ENCODE measurements at places on chromosomes 1 and 21. TPM values are rescaled to one million over a fixed set of nuclear protein-coding genes. Genes with fewer than 3 reads are reported as not detected.

RGS2 gene
- total RNA-seq: 188 TPM

PODN gene
- total RNA-seq: 7.6 TPM

CLIC6 gene
- 0.13 TPM for total RNA-seq

ACTL8 gene
- total RNA-seq: not detected

CAPN8 gene
- total RNA-seq: not detected

LIN28A gene
- not detected for total RNA-seq

RAB42 gene
- total RNA-seq: 1.7 TPM

C1orf210 gene
- total RNA-seq: not detected

SERTAD4 gene
- 3.4 TPM for total RNA-seq

RHD gene
- not detected for total RNA-seq

C1orf185 gene
- not detected for total RNA-seq

TMEM54 gene
- 20.3 TPM for total RNA-seq

PEAR1 gene
- total RNA-seq: 15.9 TPM

RPRD2 gene
- total RNA-seq: 6.6 TPM

C1orf116 gene
- under 0.01 TPM for total RNA-seq

KPNA6 gene
- 29.6 TPM for total RNA-seq

SCAMP3 gene
- total RNA-seq: 58.7 TPM

SPAG17 gene
- not detected for total RNA-seq

CNN3 gene
- 622 TPM for total RNA-seq

IQCC gene
- total RNA-seq: 2.5 TPM

STRIP1 gene
- total RNA-seq: 47.1 TPM

NCF2 gene
- under 0.01 TPM for total RNA-seq

RHEX gene
- not detected for total RNA-seq

ASPM gene
- total RNA-seq: 32.5 TPM

B3GALT2 gene
- 0.25 TPM for total RNA-seq

CELA2B gene
- not detected for total RNA-seq

KCNE2 gene
- total RNA-seq: not detected

PLPP3 gene
- 367 TPM for total RNA-seq

S100A8 gene
- not detected for total RNA-seq

NME7 gene
- total RNA-seq: 17.4 TPM

STIL gene
- total RNA-seq: 8.1 TPM

CRNN gene
- not detected for total RNA-seq

LORICRIN gene
- total RNA-seq: not detected

RYR2 gene
- not detected for total RNA-seq

CHIA gene
- not detected for total RNA-seq

FOXD3 gene
- not detected for total RNA-seq

OR6K3 gene
- not detected for total RNA-seq

ADGRB2 gene
- total RNA-seq: 4.0 TPM

KCNH1 gene
- total RNA-seq: not detected

SYNJ1 gene
- 15.7 TPM for total RNA-seq

CTBS gene
- 9.4 TPM for total RNA-seq

PPIAL4G gene
- total RNA-seq: 0.06 TPM

TRPM2 gene
- not detected for total RNA-seq

CGN gene
- under 0.01 TPM for total RNA-seq

ANGPTL3 gene
- total RNA-seq: not detected

GUCA2A gene
- total RNA-seq: not detected

PRR9 gene
- not detected for total RNA-seq

CAPZB gene
- 220 TPM for total RNA-seq

RIMKLA gene
- total RNA-seq: not detected

ABCG1 gene
- total RNA-seq: 2.1 TPM

CENPS gene
- total RNA-seq: 12.7 TPM

CRB1 gene
- total RNA-seq: 0.26 TPM
